RPMI8226 (cell line): ENCODE measurements at places on chromosomes 5 and 9.

DNA sequence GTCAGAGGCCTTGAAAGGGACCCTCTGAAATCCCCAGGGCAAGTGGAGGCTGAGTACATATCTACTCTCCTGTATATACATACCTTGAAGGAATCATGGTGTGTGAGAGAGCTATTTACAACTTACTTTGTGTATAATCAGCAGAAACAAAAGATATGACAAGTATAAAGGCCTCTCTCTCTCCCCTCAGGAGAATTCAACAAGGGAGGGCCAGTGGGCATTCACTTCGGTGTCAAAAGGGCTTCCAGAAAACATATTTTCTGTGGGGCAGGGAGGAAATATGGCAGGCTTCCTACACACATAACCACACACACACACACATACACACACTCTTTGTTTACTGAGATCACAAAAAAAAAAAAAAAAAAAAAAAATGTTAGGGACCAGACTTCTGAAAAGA lies 181.7 kb downstream of the BNC2 start:
- no peak for DNase-seq

DNA sequence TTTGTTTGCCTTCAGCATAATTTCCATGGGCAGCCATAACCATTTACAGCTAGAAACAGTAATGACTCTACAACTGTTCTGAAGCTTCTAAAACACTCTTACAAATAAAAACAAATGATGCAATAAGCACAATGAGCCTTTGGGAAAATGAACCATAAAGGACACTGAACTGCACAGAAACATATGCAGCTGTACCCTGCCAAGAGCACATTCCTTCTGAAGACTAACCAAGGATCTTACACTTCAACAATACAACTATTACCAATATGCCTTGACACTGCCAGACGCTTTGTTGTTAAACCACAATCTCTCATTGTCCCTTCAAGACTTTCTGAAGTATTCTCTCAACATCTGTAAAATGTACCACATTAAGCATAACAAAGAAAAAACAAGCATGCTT lies 104.2 kb upstream of the HMHB1 start:
- DNase-seq: no peak

DNA sequence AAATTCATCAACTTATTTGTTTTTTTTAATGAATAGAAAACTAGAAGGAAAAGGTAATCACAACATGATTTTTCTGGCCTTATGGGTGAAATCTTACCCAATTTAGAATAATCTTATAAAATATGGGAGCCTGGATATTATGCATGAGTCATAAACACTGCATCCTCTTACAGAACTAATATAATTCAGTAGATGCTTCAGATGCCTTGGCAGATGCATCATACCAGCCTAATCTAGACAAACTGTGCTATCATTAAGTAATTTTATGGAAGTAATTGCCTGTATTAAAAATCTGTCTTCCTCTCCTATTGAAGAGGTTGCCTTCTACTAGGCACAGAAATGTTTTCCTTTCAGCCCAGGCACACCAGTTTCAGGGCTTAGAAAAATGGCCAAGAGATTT lies 2384.6 kb upstream of the WWC1 start:
- DNase-seq: no peak

DNA sequence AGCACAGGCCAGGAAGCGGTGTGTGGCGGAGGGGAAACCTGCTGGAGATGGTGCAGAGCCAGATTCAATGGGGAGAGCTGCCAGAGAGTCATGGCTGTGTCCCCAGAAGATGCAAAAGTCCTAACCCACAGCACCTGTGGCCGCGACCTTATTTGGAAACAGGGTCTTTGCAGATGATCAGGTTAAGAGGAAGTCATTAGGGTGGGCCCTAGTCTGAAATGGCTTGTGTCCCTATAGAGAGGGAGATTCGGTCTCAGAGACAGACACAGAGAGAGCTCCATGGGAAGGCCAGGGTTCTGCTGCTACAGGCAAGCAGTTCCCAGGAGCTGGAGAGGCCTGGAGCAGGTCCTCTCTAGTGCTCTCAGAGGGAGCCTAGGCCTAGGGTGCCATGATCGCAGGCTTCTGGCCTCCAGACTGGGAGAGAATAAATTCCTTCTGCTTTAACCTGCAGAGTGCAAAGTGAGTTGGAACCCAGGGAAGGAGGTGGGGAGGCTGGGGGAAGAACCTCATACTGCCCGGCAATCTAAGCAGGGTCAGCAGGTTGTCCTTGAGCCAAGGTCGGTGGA lies 1.9 kb upstream of the LPCAT1 start:
- no peak for DNase-seq

DNA sequence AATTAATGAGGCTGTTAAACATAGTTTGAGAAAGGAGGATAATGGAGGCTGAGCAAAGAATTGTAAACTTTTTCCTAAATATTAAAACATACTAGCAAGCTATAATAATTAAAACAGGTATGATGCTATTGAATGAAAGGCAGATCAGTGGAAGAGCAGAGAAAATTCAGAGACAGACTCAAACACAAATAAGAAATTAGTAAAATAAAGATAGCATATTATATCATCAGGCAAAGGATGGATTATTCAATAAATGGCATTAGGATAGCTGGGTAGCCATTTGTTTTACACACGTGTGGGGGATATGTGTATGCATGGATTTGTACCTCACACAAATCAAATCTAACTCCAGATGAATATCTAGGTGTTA lies 50.6 kb downstream of the MRPS27 start:
- DNase-seq: no peak

GRCh38 chr5:139670369-139671095 lies 22.4 kb downstream of the CXXC5 start:
- DNase-seq: peak; percentile 95

DNA sequence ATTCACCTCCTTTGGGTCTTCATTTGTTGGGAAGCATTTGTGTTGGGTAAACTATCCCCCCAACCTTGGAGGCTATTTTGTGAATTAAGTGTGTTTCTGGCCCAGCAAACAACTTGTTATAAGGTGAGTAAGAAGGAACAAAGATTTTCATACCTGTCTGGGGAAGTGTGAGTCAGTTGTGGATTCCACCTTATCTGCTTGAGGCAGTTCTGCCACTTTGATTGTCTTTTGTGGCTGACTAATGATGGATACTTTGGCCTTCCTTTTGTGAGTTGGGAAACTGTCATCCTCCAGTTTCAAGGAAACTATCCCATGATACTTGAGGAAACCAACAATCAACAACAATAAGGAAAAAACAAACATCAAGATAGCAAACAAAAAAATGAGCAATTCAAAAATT lies 24.6 kb upstream of the CER1 start:
- no peak for DNase-seq

DNA sequence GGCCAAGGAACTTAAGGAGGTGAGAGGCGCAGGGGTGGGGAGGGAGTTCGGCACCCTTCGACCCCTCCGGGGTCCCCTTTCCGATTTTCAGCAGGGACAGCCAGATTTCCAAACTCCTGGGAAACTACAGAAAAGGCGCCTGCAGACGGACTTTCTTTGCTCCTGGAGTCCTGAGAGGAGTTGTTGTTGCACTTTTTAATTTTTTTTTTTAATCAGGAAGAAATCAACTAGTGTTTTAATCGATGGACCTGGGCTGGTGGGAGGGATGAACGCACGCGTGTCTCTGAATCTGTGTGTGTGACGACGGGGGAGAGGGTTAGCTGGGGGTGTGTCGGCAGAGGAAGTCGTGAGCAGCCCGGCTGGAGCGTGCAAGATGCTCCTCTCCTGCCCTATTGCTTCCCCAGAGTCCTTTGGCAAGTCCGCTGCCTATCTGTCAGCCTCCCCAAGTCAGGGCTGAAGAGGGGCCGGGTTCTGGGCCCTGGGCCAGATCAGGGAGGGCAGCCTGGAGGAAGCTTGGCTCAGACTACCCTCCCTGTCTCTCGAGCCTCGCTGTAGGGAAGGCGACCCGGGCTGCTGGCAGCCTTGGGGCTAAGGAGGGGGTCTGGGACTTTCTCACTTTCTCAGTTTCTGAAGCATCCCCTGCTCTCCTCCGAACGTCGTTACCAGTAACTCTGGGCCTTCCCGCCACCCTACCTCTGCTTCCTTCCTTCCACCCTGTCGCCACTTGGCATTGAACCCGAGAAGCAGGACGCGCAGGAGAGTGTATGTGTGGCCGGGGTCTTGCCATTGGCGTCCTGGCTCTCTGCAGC lies 731 bp downstream of the PRR16 start:
- peak; percentile 21 for DNase-seq

- DNase-seq: no peak
These were observed 67.1 kb downstream of the LHX2 start for GRCh38 chr9:124078641-124079040.

DNA sequence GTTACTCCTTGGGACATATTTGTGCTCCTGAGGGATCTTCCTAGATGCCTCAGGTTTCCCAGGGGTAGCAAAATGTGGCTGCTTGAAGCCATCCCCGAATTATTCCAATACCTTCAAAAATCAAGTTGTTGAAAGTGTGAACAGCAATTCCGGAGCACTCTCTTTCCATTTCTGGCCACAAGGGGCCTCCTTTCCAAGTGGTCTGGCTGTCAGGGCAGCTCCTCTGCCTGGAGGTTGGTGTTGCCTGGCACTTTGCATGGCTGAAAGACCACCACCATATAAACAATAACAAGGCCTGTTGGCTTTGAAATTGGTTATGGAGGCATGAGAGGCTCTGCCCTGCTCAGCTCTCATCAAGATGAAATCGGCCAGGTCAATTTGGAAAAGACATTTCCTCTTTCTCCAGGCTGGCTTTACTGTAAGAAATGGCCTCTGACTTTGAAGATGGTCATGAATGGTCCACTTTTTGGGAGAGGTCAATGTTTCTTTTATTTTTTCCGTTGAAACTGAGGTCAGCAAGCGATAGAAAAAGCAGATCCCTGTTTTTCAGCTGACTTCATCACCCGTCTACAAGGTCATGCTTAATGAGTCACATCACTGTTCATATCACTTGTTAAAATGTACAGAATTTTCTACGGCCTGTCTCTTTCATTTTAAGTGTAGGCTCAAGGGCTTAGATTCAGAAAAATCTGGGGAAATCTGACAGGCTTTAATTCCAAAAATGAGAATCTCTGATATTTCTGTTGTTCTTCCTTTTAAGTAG lies 481.1 kb upstream of the ZNF608 start:
- DNase-seq: peak; percentile 25

DNA sequence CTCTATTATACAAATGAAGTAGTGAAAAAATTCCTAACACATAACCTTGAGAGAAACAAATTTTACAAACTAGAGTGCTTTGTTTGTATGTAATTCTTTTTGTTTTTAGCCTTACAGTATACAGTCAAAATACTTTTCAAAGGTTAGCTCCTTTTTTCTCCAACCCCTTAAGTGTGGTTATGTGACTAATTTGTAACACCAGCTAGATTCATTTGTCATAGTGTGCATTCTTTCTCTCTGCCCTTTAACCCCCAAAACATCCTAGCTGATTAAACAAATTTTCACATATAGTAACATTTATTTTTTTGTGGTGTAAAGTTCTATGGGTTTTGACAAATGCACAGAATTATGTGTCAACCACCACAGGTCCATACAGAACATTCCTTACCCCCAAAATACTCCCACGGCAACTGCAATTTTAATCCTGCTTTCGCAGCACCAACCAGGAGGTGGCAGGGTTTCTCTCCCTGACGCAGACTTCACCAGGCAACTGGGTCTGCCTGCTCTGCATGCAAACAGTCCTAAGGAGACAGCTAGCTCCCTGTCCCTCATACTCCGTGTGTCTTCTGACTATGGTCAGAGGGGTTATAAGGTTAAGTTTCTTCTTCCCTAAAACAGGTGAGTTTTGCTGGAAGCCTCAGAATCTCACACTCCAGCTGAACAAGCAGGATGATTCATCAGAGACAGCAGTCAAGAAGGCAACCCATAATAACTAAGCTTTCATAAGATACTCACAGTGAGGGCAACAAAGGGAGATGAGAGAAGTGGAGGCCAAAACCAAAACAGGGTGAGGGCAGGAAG lies 44.5 kb upstream of the NR5A1 start:
- peak; percentile 15 for DNase-seq

GRCh38 chr9:114276908-114277821 lies 45.7 kb upstream of the ORM1 start:
- DNase-seq: no peak

DNA sequence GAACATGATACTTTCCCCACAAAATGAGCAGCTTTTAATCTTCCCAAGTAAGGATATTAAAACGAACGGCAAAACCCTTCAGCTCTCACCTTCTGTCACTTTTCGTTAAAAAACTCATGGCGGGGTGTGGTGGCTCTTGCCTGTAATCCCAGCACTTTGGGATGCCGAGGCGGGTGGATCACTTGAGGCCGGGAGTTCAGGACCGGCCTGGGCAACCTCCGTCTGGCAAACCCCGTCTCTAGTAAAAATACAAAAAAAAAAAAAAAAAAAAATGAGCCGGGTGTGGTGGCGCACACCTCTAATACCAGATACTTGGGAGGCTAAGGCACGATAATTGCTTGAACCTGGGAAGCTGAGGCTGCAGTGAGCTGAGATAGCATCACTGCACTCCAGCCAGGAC lies 902 bp downstream of the TMED9 start:
- no peak for DNase-seq

DNA sequence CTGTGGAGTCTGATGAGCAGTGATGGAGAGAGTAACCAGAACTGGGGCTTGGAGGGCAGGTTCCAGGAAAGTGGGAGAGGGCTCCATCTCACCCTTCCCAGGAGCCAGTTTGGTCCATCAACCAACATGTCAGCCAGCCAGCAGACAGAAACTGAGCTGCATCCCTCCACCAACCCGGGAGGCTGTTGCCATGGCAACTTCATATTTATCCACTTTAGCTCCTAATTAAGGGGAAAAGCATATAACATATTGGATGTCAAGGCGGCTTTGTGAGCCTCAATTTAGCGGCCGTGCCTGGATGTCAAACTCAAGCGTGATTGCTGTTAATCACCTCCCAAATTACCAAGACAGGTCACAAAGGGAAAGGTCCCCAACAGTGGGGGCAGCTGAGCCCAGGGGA lies 81.5 kb upstream of the ARAP3 start:
- no peak for DNase-seq

DNA sequence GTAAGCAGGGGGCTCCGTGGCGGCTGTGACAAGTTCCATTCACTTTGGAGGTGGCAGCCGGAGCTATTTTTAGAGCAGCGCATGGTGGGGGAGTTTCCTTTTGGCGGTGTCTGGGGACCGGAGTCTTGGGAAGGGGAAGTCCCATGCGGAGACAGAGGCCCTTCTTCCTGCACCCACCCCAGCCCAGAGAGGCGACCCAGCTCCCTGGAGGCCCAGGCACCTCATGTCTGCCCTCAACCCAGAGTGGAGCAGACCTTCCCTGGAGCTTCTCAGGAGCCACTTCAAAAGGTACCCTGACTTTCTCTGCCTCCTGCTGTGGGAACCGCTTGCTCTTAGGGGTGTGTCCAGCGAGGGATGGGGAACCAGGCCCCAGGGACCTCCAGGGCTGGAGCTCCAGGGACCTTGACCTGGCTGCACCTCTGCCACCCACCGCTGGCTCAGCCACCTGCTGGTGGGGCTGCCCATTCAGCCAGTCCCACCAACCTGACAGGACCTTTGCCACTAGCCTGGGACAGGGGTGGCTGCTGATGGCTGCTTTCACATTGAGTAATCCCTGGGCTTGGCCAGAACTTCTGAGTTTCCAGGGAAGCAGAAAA lies 34.1 kb downstream of the NEK6 start:
- DNase-seq: no peak
